Stimulated activated CD4-positive, alpha-beta T cell treated with anti-CD3 and anti-CD28 coated beads, Interleukin-15, amount 100 ng/mL, for 48 hours (primary cell): ENCODE measurements at places on chromosomes 16 and 17.

- peak; percentile 26 for DNase-seq
These were observed 685 bp upstream of the MPG start for GRCh38 chr16:77273-77806.

DNA sequence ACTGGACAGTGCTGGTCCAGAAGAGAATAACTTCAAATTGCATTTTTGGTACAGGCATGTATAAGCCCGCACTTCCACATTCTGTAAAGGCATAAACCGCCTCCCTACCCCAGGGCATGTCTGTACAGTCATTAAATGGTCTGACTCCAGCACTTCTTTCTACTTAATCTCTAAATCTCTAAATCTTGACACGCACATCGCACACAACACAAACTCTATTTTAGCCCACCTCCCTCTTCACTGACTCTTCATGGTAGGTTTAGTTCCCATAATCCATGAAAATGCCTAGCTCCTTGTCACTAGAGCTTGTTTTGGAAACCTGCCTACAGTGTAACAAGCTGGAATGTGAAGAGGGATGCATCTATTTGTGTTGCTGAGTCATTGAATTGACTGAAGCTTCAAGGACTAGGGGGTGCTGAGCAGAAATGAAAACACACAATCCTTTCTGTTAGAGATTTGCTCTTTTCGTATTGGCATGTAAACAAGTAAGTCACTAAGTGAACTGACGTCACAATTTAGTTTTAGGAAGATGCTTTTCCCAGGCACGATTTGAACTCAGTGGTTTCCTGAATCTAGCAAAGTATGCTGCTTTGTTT is 1.6 kb upstream of the DUSP14 start:
- no peak for DNase-seq

DNA sequence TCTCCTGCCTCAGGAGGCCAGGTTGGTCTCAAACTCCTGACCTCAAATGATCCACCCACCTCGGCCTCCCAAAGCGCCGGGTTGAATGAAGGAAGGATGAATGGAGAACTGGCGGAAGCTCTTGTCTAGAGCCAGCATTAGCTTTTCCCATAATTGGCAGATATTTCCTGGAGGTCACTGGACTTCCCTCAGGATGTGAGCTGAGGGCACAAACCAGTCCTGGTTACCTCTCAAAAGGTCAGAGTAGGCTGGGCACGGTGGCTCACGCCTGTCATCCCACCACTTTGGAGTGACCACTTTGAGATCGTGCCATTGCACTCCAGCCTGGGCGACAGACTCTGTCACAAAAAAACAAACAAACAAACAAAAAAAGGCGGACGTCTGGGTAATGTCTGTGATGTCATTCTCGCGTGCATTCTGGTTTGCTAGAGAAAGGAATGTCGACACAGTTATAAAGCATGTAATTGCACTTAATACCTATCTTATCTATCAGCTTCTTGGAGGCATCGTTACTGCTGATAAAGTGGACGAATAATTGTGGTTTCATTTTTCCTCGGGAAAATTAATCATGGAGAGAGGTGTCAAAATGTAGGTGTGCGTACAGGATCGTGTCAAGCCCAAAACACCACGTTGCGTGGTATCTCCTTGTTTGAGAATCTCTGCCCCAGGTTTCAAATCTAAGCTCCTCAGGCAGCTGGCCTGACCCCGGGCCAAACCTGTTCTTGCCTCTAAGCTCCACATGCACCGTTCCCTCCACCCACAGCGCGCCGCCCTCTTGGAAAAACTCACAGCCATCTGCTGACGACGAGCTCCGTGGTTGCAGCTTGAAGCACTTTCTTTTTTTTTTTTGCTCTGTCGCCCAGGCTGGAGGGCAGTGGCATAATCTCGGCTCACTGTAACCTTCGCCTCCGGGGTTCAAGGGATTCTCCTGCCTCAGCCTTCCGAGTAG is 6.4 kb upstream of the CRK start:
- no peak for DNase-seq

DNA sequence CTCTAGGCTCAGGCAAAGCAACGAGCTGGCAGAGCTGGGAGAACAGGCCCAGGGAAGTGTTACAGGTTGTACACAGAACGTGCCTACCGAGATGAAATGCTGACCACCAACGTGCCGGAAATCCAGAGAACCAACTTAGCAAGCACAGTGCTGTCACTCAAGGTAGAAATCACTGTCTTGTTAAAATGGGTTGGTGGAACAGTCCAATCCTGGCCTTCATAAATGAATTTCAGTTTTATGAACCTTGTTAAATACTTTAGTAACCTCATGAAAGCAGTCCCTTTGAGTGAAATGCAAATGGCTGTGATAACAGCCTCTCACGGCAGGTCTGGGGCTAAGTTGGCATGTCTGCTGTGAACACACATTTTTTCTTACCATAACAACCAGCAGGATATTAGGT is 29.0 kb downstream of the ETV4 start:
- DNase-seq, result no peak

- DNase-seq, result no peak
These were observed 61.1 kb upstream of the MTMR4 start for GRCh38 chr17:58575511-58575910.

DNA sequence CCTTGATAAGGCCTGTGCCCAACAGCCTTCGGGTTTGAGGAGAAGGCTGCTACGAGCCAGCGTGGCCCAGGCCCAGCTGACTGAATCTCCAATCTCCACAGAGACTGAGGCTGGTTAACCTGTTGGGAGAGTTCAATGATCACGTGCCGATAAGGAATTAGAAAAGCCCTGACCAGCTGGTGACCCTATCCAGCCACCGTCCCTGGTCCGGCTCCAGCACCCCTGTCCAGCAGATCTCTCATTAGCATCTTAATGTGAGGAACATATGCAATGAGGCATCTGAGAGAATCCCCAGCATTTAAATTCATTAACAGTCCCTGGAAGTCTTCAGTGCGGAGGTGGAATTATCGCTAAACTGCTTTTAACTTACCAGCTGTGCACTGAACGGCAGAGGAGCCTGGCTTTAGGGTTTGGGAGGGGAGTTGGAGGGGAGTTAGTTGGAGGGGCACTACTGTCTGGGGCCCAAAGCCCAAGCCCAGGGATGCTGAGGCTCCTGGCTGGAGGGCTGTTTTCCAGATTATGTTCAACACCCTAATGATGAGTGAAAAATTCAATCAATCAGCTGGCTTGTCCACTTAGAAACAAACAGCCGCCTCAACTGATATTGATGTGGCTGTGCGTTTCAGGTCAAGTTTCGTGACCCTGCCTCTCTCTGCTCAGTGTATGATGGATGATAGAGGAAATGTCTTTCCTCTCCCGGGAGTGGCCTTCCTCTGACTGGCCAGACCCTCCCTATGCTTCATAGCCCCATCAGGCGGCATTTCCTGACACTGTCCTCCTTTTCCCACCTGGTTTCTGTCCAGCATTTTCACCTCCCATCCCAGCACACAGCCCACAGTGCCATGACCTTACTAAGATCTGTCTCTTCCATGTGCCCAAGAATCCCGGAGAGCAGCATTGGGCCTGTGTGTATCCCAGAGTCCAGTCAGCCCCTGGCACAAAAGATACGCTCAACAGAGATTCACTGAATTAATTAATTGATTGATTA is 184.5 kb downstream of the CCT6B start:
- DNase-seq, result no peak

DNA sequence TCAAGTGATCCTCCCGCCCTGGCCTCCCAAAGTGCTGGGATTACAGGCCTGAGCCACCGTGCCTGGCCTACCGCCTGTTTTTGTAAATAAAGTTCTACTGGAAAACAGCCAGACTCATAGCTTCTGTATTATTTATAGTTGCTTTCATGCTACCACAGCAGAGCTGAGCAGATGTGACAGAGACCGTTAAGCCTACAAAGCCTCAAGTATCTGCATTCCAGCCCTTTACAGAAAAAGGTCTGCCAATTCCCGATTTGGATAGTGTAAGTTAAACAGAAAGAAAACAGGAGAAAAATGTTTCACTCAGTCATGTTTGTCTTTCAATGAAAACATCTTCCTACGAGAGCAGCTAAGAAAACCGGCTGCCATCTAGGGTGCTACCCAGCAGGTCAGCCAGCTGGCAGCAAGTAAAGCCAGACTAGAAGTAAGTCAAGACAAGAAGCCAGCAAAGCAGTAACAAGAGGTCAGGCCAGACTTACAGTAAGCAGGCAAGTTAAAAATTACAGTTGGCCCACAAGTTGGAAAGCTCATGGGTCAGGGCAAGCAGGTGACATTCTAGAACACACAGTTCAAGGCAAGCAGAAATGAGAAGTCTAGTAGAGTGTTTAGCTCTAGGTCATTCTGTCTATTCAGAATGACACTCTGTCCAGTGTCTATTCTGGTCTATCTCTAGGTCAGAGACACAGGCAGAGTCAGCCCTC is 17.7 kb downstream of the NCBP3 start:
- DNase-seq, result no peak

GRCh38 chr17:43812396-43813265 is 20.3 kb downstream of the MPP3 start:
- DNase-seq, result no peak

- DNase-seq, result no peak
These were observed 133.9 kb downstream of the GAS7 start for GRCh38 chr17:10064536-10064935.

GRCh38 chr17:63696381-63696961 is 3.5 kb downstream of the LIMD2 start:
- DNase-seq, result no peak

DNA sequence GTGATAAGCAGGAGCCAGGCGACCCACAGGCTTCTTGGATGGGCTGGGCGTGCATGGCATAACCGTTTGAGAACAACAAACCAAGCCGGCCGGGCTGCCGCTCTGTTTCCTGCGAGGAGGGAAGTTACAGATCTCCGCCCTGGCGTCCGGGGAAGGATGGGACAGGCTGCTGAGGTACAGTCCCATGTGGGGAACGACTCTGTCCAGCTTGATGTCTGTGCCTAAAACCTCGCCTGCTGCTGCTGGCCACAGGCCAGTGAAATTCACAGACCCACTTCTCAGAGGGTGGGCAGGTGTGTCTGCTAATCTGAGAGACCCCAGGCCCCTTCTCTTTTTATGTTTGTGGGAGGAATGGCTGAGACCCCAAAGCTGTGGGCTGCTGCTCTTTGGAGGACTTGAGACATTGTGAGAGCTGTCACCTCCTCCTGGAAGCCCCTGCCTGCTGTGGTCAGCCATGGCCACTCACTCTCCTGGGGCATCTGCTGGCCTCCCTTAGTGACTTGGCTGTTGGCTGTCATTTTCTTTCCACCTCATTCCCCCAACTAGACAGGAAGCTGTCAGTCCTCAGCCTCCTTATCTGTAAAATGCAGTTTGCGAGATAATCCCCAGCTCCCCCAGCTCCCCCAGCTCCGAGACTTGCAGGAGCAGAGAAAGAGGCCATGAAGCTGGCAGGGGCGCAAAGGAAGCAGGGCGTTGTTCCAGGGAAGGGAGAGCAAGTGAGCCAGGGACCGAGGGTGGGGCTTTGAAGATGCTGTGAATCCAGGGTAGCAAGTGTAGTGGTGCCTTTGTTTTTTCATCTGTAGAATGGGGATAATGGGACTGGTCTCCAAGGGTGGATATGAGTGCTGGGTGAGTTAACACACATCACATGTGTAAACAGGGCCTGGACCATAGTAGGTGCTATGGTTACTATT is 51.0 kb downstream of the CMIP start:
- DNase-seq, result no peak

- DNase-seq, result no peak
These were observed 74.1 kb downstream of the PRKCB start for GRCh38 chr16:23909792-23910418.

DNA sequence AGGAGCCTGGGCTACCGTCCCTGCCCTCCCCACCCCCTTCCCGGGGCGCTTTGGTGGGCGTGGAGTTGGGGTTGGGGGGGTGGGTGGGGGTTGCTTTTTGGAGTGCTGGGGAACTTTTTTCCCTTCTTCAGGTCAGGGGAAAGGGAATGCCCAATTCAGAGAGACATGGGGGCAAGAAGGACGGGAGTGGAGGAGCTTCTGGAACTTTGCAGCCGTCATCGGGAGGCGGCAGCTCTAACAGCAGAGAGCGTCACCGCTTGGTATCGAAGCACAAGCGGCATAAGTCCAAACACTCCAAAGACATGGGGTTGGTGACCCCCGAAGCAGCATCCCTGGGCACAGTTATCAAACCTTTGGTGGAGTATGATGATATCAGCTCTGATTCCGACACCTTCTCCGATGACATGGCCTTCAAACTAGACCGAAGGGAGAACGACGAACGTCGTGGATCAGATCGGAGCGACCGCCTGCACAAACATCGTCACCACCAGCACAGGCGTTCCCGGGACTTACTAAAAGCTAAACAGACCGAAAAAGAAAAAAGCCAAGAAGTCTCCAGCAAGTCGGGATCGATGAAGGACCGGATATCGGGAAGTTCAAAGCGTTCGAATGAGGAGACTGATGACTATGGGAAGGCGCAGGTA is 762 bp downstream of the CDK12 start:
- DNase-seq, result no peak
